ENCODE measurements at places on chromosomes 1 and 21.

GRCh38 chr1:15816674-15817073 lies 9.2 kb upstream of the UQCRHL start:
- DNase-seq = no peak

GRCh38 chr1:161499099-161500039 lies 5.9 kb upstream of the FCGR2A start:
- no peak for DNase-seq

GRCh38 chr21:45053561-45054226 lies 20.7 kb upstream of the ADARB1 start:
- DNase-seq = no peak

GRCh38 chr21:22516230-22516629 lies 1518.0 kb downstream of the NCAM2 start:
- no peak for DNase-seq

DNA sequence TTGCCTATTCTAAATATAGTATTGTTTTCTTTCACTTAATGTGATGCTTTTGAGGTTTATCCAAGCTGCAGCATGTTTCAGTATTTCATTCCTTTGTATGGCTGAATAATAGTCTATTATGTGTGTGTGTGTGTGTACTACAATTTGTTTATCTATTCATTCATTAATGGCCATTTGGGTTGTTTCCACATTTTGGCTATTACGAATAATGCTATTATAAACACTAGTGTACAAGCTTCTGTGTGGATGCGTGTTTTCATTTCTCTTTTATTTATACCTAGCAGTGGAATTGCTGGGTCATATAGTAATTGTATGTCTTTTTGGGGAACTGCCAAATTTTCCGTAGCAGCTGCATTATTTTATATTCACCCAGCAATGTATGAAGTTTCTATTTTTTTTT lies 15.0 kb upstream of the THEM5 start:
- no peak for DNase-seq

GRCh38 chr1:212819726-212820125 lies 27.7 kb downstream of the SPATA45 start:
- DNase-seq = no peak

DNA sequence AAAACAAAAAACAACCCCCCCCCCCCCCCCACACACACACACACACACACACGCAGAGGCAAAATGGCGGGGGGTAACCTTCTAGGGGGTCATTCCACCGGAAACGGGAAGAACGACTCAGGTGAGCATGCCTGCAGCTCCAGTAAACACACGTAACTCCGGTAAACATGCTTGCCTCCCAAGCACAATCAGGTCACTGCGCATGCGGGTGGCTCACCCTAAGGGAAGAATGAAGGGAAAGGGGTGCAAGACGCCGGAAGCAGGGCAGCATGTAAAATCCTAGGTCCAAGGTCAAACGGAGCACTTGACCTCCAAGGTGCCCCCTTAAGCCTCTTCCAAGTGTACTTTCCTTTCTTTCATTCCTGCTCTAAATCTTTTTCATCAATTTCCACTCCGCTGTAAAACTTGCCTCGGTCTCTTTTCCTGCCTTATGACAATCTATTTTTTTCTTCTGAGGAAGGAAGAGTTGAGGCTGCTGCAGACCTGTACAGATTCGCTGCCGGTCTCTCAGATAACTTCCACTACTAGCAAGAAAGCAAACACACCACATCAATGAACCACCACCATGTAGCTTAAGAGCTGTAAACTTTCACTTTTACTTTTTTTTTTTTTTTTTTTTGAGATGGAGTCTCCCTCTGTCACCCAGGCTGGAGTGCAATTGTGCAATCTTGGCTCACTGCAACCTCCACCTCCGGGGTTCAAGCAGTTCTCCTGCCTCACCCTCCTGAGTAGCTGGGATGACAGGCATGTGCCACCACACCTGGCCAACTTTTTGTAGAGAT lies 21.0 kb upstream of the CBR3 start:
- DNase-seq = no peak

DNA sequence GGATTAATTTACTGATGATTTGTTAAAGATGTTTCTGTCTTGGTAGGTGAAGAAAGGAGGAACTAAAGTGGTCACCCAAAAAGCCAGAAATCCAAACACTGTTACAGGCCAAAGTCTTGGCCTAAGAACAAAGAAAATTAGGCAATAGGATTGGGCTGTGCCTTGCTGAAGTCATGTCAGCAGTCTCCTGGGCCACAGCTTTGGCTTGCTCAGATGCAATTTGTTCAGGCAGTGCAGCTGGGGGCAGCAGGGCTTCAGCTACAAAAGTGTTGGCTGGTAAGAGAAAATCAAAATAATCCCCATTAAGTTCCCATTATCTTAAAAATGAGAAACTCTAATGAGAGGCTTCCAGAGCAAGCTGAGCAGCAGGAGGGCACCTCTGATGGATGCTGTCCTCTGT lies 14.0 kb upstream of the RAP1A start:
- no peak for DNase-seq

- no peak for DNase-seq
These were observed 81.9 kb upstream of the EDN2 start for GRCh38 chr1:41566274-41566885.

DNA sequence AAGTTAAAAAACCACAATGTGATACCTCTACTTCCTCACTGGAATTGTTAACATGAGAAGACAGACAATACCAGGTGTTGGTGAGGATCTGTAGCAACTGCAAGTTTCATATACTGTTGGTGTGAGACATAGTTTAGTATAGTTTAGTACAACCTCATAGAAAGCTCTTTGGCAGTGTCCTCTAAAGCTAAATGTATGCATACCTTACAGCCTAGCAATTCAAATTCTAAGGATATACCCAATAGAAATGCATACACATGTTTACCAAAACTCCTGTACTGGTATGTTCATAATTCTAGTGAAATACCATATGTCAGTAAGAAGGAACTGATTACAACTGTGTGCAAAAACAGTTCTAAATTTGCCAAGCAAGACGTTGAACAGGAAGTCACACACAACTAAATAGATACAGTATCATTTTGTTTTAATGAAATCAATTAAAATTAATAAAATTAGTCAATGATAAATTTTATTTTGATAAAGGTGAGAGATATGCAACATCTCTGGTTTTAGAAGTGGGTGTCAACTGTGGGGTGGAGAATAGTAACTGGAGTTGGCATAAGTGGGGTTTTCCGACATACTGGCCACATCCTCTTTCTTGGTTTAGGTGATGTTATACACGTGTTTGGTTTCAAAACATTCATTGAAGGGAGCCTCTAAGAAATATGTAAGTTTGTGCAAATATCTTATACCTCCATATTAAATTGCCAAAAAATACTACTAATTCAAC lies 450.7 kb downstream of the PTPRC start:
- DNase-seq = peak; percentile 27

GRCh38 chr1:107358619-107359327 lies 217.9 kb downstream of the NTNG1 start:
- no peak for DNase-seq

- DNase-seq = no peak
These were observed 31.4 kb downstream of the DDR2 start for GRCh38 chr1:162663589-162664106.

DNA sequence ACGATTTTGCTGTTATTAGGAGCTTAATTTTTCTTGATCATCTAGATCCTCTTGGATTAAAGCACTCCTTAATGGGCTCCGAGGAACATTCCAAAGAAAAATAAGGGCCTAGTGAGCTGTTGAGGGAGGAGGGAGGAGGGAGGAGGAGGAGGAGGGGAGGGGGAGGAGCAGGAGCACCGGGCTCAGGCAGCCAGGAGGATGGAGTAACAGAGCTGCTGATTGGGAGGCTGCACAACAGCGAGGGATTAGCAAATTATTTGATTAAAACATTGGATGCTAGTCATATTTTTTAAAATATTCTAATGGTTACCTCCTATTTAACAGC lies 302.1 kb upstream of the RRP15 start:
- no peak for DNase-seq

Data from stimulated activated CD8-positive, alpha-beta memory T cell treated with anti-CD3 and anti-CD28 coated beads, Interleukin-12 subunit alpha, Interleukin-12 subunit beta, amount 100 ng/mL, for 1 hour (primary cell).